HFFc6 (cell line): ENCODE measurements at places on chromosomes 16 and 17. TPM values are rescaled to one million over a fixed set of nuclear protein-coding genes. Genes with fewer than 3 reads are reported as not detected.

DNA sequence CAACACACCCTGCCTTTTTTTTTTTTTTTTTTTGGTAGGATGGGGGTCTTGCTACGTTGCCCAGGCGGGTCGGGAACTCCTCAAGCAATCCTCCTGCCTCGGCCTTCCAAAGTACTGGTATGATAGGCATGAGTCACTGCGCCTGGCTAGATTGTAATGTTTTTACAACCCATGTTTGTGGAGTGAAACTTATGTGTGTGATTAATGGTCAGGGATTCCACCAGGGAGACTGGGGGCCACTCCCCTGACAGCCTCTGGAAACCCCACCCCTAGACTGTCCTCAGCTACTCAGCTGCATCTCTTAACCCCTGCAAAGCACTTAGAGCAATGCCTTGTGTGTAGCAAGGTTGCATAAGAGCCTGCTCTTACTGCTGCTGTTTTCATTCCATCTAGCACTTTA, 220.5 kb downstream of the PARN start:
- peak; percentile 97 for DNase-seq
- H3K27me3 ChIP-seq, result no peaks in the 10 kb centered on the region
- H3K27ac ChIP-seq, result peak overlapping the region; percentile 54; the same call in 1 of the 2 replicates
- peaks cover 24% of the 10 kb centered on the region for H3K4me1 ChIP-seq
- no peaks in the 10 kb centered on the region for H3K36me3 ChIP-seq

DNA sequence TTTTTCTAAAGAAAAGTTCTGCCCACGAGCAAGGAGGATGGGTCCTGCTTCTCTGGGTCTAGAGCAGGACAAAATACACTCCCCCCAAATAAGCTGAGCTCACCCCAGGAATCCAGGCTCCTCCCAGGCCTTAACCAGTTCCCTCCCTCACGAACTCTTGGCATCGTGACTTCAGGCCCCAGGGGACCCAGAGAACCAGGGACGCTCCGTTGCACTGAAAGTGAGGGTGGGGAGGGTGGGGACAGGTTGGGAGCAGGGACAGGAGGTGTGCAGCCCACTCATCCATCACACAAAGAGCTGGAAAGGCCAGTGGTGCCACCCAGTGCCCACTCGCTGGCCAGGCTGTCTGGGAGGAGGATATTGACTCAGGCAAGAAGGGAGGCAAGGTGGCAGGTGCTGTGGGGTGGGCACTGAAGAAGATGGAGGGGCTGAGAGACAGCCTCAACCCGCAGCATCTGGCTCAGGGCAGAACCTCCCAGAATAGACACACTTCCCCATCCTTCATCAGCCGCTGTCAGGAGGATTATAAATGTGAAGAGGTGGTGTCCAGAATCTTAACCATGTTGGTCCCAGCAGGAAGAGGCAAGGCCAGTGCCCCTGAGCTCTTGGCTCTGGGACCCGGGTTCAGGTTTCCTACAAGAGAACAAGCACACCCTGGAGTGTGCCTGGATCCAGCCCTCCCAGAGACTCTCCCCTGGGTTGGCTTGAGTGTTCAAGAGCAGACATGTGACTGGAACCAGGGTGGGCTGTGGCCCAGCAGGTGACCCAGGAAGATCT, 67.9 kb upstream of the RPL38 start:
- H3K4me1 ChIP-seq, result no peaks in the 10 kb centered on the region
- peaks cover 6% of the 10 kb centered on the region; the same call in 1 of the 2 replicates for H3K36me3 ChIP-seq
- H3K4me3 ChIP-seq, result no peak overlapping the region
- DNase-seq, result no peak
- H3K27ac ChIP-seq, result no peak overlapping the region

DNA sequence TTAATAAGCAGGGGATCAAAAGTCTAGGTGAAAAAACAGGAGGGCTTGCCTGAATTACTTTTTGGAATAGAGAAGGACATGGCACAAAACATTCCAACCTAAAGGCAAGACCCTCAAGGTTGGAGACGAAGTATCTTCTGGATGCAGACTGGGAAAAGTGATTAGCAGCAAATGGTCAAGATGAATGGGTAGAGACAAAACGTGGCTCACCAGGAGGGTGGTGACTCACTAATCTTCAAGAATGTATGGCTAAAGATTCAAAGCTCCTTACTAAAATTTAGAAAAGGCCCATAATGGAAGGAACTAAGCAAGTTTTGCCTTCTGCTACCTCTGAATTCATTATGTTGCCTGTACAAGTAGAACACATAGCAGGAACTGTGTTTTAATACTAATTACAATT, 469.5 kb upstream of the RBFOX1 start:
- no peak overlapping the region for H3K4me3 ChIP-seq
- no peaks in the 10 kb centered on the region for H3K4me1 ChIP-seq
- DNase-seq, result no peak

DNA sequence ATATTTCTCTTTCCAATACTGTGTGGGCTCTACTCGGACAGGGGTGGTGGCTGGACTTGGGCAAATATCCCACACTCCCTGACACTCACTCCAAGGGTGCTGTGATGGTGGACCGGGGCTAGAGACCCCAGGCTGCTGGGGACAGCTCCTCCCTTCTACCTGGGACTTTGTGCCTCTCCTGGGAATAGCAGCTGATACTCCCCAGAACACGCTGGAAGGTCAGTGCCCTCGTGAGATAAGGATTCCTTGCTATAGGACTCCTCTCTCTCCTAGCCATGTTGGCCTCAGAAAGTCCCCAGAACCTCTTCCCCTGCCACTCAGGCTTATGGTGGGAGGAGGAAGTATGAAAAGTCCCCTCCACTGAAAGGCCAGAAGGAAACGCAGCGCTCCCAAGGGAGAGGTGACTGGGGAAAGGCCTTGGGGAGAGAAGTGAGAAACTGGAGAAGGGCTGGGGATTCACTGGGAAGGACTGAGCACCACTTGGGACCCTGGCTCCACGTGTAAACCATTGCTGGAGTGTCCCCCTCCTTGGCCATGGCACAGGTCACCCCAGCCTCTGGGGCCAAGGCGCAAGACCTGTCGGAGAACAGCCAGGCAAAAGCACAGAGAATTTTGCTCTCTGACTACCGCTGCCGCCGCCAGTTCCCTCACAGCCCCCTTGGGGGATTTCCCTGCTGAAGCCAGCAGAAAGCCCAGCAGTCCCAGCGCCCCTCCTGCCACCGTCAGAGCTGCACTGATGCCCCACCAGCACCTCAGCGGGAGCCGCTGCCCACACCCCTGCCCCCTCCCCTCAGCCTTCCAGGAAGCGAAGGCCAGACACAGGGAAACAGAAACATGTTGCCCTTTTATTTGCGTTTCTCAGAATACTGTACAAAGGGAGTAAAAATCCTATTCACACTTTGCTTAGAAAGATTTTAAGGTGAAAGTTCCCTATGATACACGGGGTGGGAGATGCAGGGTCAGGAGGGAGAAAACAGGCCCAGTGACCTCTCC, 2.1 kb upstream of the GSDMB start:
- no peaks in the 10 kb centered on the region for H3K27me3 ChIP-seq
- no peak overlapping the region for H3K4me3 ChIP-seq
- H3K4me1 ChIP-seq, result peaks cover 17% of the 10 kb centered on the region

The ZNF768 gene
- 21.9 to 25.4 TPM (median 22.8 TPM) in 3 replicates for total RNA-seq

The KCNJ18 gene
- total RNA-seq, result not detected in 3 replicates
